GM18507 (cell line): ENCODE measurements at places on chromosomes 12 and 14.

DNA sequence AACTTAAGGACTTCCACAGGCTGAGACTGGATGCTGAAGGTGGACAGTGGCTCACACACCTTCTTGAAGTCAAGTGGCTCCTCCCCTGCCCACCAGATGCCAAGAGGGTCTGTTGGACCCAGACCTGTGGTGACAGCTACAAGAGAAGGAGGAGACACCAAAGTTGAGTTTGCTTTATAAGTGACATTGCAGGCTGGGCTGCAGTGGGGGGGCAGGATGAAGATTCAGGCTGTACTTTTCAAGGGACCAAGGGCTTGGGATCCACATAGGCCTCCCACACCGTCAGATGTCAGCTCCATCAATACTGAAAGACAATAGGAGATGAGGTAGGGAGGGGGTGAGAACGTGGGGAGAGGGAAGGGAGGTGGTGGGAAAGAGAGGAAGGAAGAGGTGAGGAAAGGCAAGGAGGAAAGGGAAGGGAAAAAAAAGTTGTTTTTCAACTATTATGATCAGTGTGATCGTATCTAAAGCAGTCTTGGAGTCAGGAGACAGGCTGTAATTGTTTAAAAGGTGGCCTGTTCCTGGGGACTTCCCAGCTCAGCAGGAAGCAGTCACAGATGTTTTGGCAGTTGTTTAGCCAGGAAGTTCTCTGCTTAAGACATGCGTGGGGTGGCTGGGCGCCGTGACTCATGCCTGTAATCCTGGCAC is 84.1 kb upstream of the RESF1 start:
- peak; percentile 49 for DNase-seq

- DNase-seq, result no peak
Measured at GRCh38 chr12:89707703-89708564, 704 bp downstream of the ATP2B1 start.

GRCh38 chr14:74702293-74702692 is 10.6 kb downstream of the AREL1 start:
- DNase-seq, result no peak

GRCh38 chr12:110791589-110791988 is 48.9 kb upstream of the PPP1CC start:
- no peak for DNase-seq

- no peak for DNase-seq
Measured at GRCh38 chr12:110458756-110459155, 8.6 kb upstream of the ARPC3 start.

DNA sequence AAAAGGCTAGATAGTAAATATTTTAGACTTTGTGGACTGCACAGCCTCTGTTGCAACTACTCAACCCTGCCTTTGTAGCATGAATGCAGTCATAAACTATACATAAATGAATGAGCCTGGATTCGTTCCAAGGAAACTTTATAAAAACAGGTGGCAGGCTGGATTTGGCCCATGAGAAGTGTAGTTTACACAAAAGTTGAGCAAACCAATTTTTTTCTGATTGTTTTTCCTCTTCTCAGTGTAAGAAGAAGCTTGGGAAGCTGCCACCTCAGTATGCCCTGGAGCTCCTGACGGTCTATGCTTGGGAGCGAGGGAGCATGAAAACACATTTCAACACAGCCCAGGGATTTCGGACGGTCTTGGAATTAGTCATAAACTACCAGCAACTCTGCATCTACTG is 9.5 kb downstream of the OAS1 start:
- DNase-seq, result no peak

DNA sequence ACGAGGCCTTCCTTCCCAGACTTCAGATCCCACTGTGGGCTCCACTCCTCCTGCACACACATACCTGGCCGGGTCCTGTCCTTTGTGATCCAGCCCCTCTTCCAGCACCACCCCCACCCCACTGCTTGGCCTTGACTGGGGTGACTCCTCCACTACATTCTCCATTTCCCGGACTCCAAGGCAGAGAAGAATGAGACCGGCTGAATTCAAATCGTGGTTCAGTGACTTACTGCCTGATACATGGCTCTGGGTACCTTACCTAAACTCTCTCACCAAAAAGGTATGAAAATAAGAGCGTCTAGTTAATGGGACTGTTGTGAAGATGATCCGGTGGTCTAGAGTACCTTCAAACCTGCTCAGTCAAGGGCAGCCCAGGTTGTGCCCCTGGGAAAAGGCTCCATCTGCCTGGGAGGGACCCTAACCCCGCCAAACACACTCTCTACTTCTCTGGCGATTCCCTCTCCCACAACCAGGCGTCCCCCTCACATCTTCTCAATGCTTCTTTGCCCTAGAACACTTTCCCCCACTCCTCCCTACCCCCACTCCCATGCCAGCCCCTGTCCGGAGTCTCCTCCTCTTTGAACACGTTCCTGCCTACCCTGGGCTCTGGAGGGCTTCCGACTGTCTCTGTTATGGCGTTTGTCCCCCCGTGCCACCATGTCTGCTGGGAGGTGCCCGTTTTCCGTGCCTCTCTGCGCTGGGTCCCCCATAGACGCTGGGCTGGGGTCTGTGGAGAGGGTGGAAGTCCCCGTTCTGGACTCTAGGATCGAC is 1.5 kb upstream of the ZBTB42 start:
- no peak for DNase-seq

DNA sequence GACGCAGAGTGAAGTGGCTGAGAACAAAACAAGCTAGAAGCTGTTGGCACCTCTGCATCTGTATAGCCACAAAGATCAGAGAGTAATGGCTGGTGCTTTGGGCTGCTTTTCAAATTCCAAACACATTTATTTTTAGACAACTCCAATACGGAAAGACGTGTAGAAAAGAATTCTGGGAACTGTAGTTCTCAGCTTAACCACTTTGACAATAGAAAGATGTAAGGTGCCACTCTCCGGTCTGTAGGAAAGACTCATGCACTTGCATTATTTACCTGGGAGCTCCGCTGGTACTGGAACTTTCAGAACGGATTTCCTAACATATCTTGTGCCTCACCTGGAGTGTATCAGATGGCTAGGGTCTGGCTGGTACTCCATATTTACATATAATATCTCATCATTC is 1.8 kb upstream of the OR4K2 start:
- DNase-seq, result no peak

DNA sequence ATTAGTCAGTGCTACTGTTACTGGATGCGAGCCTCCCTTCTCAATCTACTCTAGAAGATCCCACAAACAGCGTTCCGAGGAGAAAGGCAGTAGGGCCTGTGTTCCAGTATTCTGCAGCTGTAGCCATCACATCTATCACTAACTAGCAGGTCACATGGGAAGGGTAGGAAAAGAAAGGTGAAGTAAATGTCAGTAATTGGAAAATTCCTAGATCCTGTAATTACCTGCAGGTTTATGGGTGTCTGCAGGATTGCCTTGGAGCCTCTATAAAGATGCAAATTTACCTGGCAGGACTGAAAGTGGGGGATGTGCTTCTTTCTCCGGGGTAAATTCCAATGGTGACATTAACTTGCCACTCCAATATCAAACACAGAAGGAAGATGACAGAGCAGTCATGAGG is 77.8 kb downstream of the FERMT2 start:
- no peak for DNase-seq

DNA sequence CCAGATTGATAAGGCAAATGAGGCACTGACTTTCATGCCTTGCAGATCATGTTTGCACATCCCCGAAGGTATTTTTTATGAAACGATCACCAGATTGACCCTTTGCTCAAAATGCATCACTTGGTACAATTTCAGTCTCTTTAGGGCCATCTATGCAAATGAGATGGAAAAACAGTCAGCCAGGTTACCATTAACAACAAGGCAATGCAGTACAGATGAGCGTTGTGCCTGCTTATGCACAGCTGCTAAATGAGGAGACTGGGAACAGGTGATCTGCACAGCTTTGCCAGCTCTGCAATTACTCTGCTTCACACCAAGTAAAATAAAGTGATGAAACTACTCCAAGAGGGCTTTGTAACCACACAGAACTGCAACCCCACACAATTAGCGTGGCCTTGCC is 26.1 kb upstream of the PLEKHG7 start:
- no peak for DNase-seq

DNA sequence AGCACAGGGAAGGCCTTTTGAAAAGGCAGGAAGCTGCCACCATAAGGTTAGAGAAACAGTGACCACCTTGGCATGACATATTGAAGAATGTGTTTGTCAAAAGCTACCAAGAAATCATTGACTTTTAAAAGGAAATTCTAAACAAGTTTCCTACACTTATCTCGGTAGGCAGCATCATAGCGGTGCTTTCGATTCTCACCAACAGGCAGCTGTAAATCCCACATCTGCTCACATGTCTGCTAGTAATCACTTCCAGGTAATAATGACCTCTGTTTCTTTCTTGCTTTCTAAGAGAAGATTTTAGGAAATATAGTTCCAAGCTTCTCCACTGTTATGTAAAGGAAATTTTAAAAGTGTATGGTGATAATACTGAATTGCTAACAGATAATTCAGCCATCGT is 821.1 kb upstream of the FOXG1 start:
- DNase-seq, result no peak

GRCh38 chr12:38465020-38465419 is 148.4 kb downstream of the ALG10B start:
- no peak for DNase-seq

DNA sequence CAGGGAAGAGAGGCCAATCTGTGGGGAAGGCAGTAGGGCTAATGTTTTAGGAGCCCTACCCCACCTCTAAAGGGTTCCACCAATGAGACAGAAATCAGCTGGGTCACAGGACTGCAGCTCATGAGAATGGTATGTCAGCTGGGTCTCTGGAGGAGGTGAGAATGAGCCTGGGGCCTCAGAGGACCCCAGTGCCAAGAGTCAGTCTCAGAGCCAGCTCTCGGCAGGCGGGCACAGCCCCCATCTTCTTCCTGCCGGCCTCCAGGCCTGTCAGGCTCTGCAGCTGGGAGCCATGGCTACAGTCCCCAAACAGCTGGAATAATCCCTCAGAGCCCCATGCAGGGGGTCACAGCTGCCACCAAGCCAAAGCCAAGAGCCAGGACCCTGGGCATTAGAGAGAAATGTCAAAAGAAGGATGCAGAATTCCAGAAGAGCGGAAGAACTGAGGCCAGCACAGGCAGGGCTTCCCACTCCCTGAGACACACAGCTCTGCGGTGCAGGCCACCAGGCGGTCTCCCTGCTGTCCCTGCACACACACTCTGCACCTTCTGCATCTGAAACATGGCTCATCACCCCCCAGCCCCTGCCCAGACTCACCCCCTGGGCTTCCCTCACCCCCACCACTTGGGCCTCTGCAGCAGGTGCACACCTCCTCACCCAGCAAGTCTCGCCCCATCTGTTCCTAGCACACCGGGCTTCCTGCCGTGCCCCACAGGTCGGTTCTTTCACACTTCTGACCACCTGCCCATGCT is 26.0 kb downstream of the ITPK1 start:
- no peak for DNase-seq

DNA sequence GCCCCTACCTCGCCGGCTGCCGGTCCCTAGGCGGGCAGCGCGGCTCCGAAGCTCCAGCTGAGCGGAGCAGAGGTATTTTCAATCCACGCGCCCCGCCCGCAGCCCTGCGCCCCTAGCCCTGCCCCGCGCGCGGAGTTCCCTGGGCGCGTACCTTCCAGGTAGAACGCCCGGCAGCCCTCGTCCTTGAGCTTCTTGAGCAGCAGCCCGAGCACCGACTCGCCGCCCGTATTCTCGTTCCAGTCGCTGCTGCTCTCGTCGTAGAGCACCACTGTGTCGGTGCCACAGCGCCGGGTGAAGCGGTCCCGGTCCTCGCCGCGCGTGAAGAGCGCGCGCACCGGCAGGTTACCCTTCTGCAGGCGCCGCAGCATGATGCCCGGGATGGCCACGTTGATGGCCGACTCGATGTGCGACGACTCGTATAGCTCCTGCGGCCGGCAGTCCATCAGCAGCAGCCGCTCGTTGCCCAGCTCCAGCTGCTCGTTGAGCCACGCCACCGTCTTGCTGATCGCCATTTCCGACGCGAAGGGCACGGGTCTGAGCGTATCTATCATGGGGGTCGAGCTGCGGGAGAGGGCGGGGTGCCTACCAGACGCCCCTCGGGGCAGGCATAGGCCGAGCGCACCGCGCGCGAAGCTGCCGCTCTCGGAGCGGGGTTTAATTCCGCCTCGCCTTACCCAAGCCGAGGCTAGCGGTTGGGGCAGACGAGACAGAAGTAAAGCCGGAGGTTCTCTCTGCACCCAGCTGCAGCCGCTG is 636 bp downstream of the DUSP6 start:
- DNase-seq, result no peak

DNA sequence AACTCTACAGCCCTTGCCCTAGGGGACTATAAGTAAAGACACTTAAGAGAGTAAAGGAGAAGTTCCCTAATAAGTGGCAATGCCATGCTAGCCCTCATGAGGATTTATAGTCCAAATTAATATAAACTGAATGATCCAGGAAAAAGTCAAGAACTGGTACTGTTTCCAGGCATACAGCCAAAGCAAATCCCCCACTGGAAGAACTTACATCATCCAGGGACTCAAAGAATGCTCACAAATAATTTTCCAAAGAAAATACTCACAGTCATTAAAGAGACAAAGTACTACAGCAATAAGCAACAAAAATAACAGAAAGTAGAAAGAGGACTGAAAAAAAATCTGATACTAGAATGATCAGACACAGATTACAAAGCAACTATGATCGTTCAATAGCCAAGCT is 79.7 kb upstream of the RAP1B start:
- DNase-seq, result no peak

- DNase-seq, result no peak
Measured at GRCh38 chr12:103503546-103504480, 8.0 kb upstream of the C12orf42 start.

DNA sequence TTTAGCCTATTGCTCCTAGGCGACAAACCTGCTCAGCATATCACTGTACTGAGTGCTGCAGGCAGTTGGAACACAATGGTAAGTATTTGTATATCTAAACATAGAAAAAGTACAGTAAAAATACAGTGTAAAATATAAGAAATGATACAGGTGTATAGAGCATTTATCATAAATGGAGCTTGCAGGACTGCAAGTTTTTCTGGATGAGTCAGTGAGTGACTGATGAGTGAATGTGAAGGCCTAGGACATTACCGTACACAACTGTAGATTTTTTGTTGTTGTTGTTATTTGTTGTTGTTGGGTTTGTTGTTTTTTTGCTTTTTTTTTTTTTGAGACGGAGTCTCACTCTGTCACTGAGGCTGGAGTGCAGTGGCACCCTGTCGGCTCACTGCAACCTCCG is 33.4 kb downstream of the PNMA1 start:
- no peak for DNase-seq

GRCh38 chr12:462936-463705 is 3.4 kb downstream of the B4GALNT3 start:
- no peak for DNase-seq

- no peak for DNase-seq
Measured at GRCh38 chr14:91732859-91733477, 1.1 kb upstream of the CATSPERB start.

GRCh38 chr14:66464261-66464660 is 21.9 kb upstream of the CCDC196 start:
- DNase-seq, result no peak

- DNase-seq, result no peak
Measured at GRCh38 chr12:132245521-132246101, 83.8 kb downstream of the GALNT9 start.

DNA sequence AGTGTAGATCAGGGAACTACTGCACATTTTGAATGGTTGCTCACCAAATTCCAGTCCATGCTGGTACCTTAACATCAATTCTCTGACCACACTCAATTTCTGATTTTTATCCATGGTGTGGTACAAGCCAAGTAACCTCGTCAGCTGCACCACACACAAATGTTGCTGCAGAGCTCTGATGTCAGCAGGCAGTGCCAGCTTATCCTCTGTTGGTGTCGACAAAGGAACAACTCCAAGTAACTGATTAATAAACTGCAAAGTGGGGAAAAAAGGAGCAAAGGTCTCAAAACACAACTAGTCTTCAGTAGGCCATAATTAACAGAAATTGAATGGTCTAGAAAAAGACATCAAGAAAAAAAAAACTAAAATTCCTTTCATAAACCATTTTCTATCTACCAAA is 47.4 kb downstream of the NAA25 start:
- DNase-seq, result no peak
